Transverse colon (tissue), 4 donors: ENCODE measurements at places on chromosomes 5 and 9. TPM values are rescaled to one million over a fixed set of nuclear protein-coding genes. Genes with fewer than 3 reads are reported as not detected.

FAM221B gene
- total RNA-seq = not detected

SLC6A18 gene
- not detected for total RNA-seq

TEX48 gene
- total RNA-seq = not detected

FLT4 gene
- 3.0 TPM for total RNA-seq

OR13C8 gene
- total RNA-seq = not detected

SH2D3C gene
- total RNA-seq = 3.8 TPM

SPTLC1 gene
- 107 TPM for total RNA-seq

DNA sequence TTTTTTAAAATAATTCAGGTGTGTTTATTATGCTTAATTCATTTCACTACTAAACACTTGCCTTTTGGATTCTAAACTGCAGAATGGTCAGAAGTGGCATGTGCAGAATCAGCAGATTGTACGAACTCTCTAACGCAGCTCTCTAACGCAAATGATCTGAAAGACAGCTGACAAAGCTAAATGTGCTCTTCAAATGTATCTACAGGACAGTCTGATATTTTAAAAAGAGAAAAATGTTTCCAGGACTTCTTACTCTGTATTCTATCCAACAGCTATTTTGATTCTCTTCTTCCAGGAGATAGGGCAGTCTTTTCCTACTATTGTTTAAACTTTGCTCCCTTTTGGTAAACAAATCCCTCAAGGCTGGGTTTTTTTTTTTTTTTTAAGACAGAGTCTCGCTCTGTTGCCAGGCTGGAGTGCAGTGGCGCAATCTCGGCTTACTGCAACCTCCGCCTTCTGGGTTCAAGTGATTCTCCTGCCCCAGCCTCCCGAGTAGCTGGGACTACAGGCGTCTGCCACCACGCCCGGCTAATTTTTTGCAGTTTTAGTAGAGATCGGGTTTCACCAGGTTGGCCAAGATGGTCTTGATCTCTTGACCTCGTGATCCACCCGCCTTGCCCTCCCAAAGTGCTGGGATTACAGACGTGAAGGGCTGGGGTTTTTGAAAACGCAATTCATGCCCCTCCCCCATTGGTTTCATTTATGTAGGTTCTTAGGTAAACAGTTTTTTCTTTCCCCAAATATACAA, 1.2 kb downstream of the NMRK1 start:
- DNase-seq = peak; percentile 39
- peak overlapping the region; percentile 84 for H3K4me3 ChIP-seq
- H3K36me3 ChIP-seq = no peaks in the 10 kb centered on the region
- no peaks in the 10 kb centered on the region for H3K27me3 ChIP-seq
- H3K4me1 ChIP-seq = peaks cover 50% of the 10 kb centered on the region
- peak overlapping the region; percentile 99 for H3K27ac ChIP-seq

- H3K4me1 ChIP-seq = peaks cover 7% of the 10 kb centered on the region
- H3K27me3 ChIP-seq = peaks cover 43% of the 10 kb centered on the region
- H3K27ac ChIP-seq = no peak overlapping the region
- DNase-seq = no peak
- no peaks in the 10 kb centered on the region for H3K36me3 ChIP-seq
Observed at GRCh38 chr5:37831821-37832534, 7.9 kb downstream of the GDNF start.

DNA sequence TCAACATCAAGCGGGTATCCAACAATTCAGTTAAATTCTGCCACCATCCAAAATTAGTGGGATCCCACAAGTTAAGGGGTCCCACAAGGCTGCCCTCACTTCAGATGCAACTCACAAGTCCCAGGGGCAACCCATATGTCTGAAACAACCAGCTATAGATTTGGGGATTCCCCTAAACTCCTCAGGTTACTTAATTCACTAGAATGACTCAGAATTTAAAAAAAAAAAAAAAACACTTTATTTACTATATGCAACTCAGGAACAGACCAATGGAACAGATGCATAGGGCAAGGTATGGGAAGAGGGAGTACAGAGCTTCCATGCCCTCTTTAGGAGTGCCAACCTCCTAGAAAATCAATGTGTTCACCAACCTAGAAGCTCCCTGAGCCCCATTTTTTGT, 15.1 kb downstream of the AUH start:
- H3K4me3 ChIP-seq = no peak overlapping the region
- H3K27me3 ChIP-seq = no peaks in the 10 kb centered on the region
- no peak overlapping the region for H3K27ac ChIP-seq
- DNase-seq = no peak

- H3K36me3 ChIP-seq = no peaks in the 10 kb centered on the region
- no peak for DNase-seq
- no peak overlapping the region for H3K4me3 ChIP-seq
- no peaks in the 10 kb centered on the region for H3K4me1 ChIP-seq
- no peaks in the 10 kb centered on the region for H3K27me3 ChIP-seq
- H3K27ac ChIP-seq = no peak overlapping the region
Observed at GRCh38 chr5:127988146-127988760, 95.3 kb upstream of the SLC12A2 start.

DNA sequence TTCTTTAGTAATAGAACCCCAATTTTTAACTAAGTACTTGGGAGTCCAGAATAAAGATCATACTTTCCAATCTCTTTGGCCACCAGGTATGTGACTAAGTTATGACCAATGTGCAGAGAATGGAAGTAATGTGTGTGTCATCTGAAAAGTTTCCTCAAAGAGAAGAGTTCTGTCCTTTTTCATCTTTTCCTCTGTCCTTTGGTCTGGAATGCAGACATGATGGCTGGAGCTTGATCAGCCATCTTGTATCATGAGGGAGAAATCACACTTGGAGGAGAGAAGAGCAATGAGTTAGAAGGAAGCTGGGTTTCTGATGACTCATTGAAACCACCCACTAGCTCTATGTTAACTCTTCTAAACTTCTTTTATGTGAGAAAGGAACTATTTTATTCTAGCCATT, 5.5 kb upstream of the CPEB4 start:
- no peaks in the 10 kb centered on the region for H3K36me3 ChIP-seq
- H3K4me1 ChIP-seq = peaks cover 39% of the 10 kb centered on the region
- H3K4me3 ChIP-seq = no peak overlapping the region
- no peaks in the 10 kb centered on the region for H3K27me3 ChIP-seq
- H3K27ac ChIP-seq = no peak overlapping the region
- no peak for DNase-seq

DNA sequence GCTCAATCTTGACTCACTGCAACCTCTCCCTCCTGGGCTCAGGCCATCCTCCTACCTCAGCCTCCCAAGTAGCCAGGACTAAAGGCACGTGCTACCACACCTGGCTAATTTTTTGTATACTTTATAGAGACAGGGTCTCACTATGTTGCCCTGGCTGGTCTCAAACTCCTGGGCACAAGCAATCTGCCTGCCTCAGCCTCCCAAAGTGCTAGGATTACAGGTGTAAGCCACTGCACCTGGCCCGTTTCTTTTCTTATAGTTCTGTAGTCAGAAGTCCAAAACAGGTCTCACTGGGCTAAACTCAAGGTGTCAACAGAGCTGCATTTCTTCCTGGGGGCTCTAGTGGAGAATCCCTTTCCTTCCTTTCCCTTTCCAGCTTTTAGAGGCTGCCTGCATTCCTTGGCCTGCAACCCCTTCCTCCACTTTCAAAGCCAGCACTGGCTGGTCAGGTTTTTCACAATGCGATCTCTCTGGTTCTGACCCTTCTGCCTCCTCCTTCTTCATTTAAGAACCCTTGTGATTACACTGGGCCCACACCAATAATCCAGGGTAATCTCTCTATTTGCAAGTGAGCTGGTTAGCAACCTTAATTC, 16.3 kb downstream of the IRF1 start:
- H3K4me1 ChIP-seq = peaks cover 38% of the 10 kb centered on the region
- no peaks in the 10 kb centered on the region for H3K36me3 ChIP-seq
- peak; percentile 4 for DNase-seq
- no peak overlapping the region for H3K4me3 ChIP-seq
- peak overlapping the region; percentile 64 for H3K27ac ChIP-seq
- no peaks in the 10 kb centered on the region for H3K27me3 ChIP-seq

- H3K4me3 ChIP-seq = no peak overlapping the region
- no peaks in the 10 kb centered on the region for H3K4me1 ChIP-seq
- DNase-seq = no peak
- no peak overlapping the region for H3K27ac ChIP-seq
Observed at GRCh38 chr5:57324861-57325260, 151.0 kb downstream of the GPBP1 start.

DNA sequence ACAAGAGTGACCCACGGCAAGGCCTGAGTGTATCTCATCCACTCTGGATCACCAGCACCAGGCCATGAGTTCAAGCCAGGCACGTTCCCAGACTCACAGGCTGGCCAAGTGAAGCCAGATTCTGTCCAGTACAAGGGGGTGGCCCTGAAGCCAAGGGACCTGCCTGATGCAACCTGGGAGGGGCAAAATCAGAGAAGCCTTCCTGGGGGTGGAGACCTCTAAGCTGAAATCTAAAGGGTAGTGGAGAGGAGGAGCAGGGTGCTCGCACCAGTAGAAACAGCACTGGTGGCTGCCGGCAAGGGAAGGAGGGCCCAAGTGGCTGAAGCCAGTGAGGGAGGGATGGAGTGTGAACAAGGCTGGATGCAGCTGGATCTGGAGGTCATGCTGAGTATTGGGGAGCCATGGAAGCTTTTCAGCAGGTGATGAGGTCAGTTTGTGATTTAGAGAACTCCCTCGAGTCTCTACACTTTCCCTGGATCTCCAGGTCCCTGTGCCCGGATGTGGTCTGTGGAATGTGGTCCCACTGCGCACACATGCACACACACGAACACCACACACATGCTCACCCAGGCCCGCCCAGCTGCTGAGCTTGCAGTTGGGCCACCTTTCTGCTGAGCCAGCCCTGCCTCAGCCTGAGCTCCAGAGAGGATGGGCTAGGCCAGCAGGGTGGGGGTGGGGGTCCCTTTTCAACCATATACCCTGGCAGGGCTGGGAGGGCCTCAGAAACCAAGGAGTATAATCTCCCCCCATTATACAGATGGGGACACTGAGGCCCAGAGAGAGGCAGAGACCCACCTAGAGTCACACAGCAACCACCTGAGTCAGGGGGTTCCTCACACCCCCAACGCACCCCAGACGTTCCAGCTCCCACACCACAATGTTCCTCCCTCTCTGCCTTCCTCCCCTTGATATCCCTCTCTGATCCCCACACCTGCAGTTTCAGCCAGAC, 1.6 kb downstream of the PIP5KL1 start:
- no peak for DNase-seq
- H3K27ac ChIP-seq = no peak overlapping the region
- H3K27me3 ChIP-seq = peaks cover 63% of the 10 kb centered on the region
- no peak overlapping the region for H3K4me3 ChIP-seq

GRCh38 chr5:98957307-98957706, 28.5 kb upstream of the CHD1 start:
- H3K4me1 ChIP-seq = no peaks in the 10 kb centered on the region
- H3K36me3 ChIP-seq = no peaks in the 10 kb centered on the region
- no peaks in the 10 kb centered on the region for H3K27me3 ChIP-seq
- no peak for DNase-seq

DNA sequence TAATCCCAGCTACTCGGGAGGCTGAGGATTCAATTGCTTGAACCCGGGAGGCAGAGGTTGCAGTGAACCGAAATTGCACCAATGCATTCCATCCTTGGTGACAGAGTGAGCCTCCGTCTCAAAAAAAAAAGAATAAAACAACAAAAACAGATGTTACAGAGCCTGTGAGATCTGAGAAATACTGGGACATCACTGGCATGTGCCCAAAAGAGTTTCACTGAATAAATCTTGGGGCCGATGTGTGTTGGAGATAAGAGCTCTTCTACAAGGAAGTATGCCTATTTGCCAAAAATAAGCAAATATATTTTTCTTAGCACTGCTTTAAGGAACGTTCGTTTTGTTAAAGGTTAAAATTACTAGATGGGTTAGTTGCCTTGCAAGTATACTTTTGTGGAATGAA, 55.1 kb downstream of the KIAA1958 start:
- DNase-seq = no peak
- peaks cover 5% of the 10 kb centered on the region for H3K4me1 ChIP-seq
- no peaks in the 10 kb centered on the region for H3K27me3 ChIP-seq
- H3K27ac ChIP-seq = no peak overlapping the region
- no peak overlapping the region for H3K4me3 ChIP-seq
- no peaks in the 10 kb centered on the region for H3K36me3 ChIP-seq

DNA sequence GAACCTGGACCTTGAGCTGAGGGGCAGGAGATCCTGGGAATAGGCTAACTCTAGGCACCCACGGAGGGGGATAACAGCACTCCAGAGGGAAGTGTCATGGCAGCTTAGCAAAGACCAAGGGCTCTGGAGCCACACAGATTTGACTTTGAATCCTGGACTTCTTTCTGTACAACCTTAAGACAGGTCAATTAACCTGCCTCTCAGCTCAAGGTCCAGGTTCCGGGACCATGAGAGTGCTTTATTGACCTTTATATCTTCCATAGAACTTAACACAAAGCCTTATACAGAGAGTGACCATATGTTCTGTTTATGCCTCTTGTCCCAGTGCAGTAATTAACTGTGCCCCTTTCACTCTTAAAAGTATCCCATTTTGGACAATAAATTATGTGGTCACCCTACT, 90.5 kb upstream of the LRRTM2 start:
- H3K4me1 ChIP-seq = peaks cover 44% of the 10 kb centered on the region
- H3K27ac ChIP-seq = no peak overlapping the region
- H3K27me3 ChIP-seq = no peaks in the 10 kb centered on the region
- DNase-seq = no peak
- no peak overlapping the region for H3K4me3 ChIP-seq

DNA sequence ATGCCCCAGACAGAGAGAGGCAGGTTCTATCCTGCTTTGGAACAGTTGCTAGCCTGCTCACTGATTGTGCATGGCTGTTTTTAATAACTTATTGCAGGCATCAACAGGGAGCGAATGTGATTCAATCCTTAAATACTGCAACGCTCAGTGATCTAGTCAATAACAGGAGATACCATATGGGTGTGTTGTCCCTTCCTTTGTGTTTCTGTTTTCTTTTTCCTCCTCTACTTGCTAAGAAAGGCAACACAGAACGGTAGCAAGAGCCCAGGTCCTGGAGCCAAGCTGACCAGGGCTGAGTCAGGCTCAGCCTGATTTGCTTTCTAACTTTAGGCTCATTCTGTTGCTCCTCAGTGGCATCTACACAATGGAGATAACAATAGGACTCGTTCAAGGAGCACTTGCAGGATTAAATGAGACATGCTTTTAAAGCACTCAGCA, 98.6 kb upstream of the EQTN start:
- no peaks in the 10 kb centered on the region for H3K36me3 ChIP-seq
- DNase-seq = no peak
- no peaks in the 10 kb centered on the region for H3K27me3 ChIP-seq
- no peak overlapping the region for H3K27ac ChIP-seq
- H3K4me1 ChIP-seq = peaks cover 24% of the 10 kb centered on the region
- no peak overlapping the region for H3K4me3 ChIP-seq
